ENCODE measurements at places on chromosomes 7 and 10.

DNA sequence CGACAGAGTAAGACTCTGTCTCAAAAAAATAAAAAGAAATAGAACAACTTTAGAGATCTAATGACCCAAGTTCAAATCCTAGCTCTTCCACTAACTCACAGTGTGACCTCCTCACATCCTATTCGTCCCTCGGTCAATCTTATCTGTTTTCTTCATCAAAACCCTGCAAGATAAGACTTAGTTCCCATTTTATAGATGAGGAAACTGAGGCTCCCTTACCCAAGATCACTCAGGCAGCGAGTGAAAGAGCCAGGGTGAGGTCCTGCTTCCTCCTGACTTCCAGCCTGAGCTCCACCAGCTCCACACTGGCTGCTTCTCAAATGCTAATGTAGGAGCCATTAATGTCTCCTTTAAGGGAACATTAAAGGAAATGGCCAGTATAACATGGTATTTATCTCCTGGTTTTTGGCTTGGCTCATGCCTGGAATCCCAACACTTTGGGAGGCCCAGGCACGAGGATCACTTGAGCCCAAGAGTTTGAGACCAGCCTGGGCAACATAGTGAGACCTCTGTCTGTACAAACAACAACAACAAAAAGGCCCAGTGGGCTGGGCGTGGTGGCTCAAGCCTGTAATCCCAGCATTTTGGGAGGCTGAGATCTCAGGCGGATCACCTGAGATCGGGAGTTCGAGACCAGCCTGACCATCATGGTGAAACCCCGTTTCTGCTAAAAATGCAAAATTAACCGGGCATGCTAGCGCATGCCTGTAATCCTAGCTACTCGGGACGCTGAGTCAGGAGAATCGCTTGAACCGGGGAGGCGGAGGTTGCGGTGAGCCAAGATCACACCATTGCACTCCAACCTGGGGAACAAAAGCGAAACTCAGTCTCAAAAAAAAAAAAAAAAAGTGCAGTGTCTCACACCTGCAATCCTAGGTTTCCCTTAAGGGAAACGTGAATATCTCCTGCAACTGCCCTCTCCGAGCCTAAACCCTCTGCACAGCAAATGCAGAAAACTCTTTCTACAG lies 3.4 kb upstream of the RHBDD2 start:
- no peak for DNase-seq

- DNase-seq = no peak
These were observed 119.8 kb downstream of the SLC25A13 start for GRCh38 chr7:96202102-96202501.

- DNase-seq = no peak
These were observed 58.0 kb upstream of the VWC2 start for GRCh38 chr7:49715486-49715885.

DNA sequence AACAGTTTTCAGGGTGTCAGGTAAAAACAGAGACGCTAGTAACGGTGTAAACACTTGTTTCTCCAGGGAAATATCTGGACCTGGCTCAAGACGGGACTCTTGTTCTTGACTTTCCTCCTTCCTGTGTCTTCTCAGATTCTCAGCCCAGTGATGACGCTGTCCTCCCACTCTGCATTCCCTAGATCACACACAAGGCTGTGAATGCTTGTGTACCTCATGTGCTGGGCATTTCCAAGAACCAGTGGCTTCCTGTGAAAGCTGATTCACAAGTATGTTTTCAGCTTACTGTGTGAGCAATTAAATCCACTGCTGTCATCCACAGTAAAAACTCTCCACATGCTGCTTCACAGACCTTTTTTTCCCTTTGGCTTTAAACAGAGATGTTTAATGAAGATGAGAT lies 193.8 kb upstream of the DPP6 start:
- no peak for DNase-seq

DNA sequence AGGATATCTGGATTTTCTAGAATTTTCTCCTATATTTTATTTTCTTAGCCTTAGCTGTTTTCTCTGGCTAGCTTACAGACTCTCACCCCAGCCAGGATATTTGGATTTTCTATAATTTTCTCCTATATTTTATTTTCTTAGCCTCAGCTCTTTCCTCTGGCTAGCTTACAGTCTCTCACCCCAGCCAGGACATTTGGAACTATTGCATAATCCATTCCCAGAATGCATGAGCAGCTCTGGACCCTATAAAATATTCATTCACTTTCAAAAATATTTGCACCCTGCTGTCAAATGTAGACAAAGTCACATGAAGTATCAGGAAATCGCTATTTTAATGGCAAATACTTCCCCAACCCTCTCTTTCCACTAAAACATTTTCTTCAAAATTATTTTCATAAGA lies 298.9 kb downstream of the DNAJB6 start:
- no peak for DNase-seq

- DNase-seq = no peak
These were observed 64.6 kb downstream of the PDE1C start for GRCh38 chr7:32005577-32005976.

DNA sequence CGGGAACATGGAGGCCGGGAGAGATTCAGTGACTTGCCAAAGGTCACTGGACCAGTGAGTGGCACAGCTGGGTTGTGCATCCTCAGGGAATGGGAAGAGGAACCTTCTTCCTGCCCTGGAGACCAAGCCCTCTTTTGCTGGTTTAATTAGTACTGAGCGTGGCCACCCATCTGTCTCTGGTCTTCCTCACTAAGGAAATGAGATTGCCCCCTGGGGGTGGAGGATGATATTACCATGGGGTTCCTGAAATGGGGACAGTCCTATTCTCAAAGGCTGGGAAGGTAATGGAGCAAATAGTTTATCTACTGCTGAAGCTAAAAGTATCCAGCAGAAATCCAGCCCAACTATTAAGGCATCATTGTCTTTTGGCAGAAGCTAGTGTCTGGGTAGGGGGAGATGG lies 98.6 kb upstream of the FGFR2 start:
- no peak for DNase-seq

- peak; percentile 14 for DNase-seq
These were observed 10.8 kb upstream of the PON1 start for GRCh38 chr7:95335093-95335492.
